Cardiac fibroblast (primary cell): ENCODE measurements at places on chromosomes 2 and 18.
A peak's percentile ranks its signal among the peaks of the same experiment; 100 is the strongest.

GRCh38 chr2:108199726-108200125 lies 40.0 kb upstream of the SULT1C3 start:
- DNase-seq: peak; percentile 76

- DNase-seq: peak; percentile 30
These were observed 6.9 kb upstream of the RALB start for GRCh38 chr2:120245520-120246332.

GRCh38 chr18:63848159-63848558 lies 39.3 kb upstream of the SERPINB2 start:
- DNase-seq: peak; percentile 75

DNA sequence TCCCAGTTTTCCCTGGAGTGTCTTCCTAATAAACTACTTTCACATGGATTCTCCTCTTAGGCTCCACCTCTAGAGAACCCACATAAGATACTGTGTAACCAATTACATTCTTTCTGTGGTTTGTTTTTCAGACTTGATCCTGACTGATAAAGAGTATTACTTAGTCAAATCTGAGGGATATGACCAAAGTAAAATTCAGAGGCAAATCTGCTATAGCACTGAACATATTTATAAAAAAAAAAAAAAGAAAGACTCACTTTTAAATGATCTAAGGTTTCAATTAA lies 13.9 kb downstream of the CKAP2L start:
- DNase-seq: no peak

DNA sequence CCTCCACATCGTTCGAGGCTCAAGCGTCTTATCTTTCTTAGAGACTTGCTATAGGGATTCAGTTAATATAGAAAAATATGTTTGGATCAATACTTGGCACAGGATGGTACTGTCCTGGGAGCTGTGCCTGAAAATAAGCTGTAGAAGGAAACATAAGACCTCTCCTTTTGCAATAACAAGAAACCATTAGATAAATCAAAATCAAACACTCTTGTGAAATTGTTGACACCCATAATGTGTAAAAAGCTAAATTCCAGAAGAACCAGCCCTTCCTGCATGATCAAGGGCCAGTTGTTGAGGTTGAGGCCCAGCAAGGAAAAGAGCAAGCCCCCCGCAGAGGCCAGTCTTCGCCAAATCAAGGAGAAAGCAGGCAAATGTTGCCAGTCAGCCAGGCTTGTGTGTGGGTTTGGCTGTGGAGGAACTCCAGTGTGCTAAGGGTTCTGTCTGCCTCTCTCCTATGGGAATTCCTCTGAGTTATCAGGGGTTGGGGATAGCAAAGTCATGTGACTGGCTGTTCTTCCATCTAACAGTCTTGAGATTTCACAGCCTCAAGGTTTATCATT lies 185.7 kb downstream of the ACKR3 start:
- no peak for DNase-seq

DNA sequence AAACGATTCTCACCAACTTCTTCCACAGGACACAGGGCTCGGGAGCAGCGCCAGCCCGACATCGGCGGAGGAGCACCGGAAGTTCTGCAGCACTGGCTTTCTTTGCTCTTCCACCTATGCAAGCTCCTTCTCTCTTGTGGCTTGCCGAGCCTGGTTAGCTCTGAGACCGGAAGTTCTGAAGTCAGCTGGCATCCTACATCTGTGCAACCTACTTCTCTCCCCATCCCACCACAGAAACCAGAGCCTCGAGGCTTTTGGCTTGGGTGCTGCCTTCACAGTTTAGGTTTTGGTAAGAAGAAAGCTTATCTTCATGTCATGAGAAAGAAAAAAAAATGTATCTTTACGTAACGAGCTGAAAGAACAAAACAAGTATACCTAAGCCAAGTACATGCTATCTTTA lies 111.7 kb downstream of the ANKRD44 start:
- peak; percentile 38 for DNase-seq

DNA sequence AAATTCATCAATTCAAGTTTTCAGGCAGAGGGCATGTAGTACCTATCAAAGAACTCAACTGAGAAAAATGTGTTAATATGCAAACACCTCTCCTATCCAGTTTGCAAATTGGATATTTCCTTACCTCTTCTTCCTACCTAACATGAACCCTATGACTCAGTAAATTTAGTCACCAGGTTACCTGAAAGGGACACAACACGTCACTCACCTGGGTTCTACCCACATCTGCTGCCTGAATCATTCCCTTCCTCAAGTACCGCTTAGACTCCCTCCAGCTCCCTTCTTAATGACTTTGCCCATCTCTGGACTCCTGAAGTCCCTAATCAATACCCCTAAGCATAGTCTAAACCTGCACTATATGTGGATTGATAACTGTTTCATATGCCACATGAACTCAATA lies 10.4 kb downstream of the ANKRD44 start:
- DNase-seq: no peak

- peak; percentile 14 for DNase-seq
These were observed 463.2 kb downstream of the THSD7B start for GRCh38 chr2:137228566-137228965.

- DNase-seq: no peak
These were observed 240.5 kb downstream of the RDH14 start for GRCh38 chr2:18319987-18320386.

GRCh38 chr18:41842886-41843285 lies 112.1 kb upstream of the PIK3C3 start:
- peak; percentile 52 for DNase-seq

DNA sequence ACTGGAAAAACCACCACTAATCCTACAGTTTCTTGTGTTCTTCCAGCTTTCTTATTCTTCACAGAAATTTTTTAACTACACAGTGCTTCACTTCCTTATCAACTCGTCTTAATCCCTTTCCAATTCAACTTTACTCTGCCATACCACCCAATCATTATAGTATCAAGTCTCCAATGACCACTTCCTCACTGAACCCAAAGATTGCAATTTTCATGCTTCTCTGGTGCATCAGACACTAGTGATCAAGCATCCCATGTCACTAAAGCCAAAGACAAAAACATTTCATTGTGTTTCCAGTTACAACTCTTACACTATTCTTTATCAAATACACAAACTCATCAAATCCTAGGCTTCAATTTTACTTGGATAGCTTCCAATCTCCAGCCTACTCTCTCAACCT lies 9.5 kb downstream of the CHAC2 start:
- DNase-seq: no peak

DNA sequence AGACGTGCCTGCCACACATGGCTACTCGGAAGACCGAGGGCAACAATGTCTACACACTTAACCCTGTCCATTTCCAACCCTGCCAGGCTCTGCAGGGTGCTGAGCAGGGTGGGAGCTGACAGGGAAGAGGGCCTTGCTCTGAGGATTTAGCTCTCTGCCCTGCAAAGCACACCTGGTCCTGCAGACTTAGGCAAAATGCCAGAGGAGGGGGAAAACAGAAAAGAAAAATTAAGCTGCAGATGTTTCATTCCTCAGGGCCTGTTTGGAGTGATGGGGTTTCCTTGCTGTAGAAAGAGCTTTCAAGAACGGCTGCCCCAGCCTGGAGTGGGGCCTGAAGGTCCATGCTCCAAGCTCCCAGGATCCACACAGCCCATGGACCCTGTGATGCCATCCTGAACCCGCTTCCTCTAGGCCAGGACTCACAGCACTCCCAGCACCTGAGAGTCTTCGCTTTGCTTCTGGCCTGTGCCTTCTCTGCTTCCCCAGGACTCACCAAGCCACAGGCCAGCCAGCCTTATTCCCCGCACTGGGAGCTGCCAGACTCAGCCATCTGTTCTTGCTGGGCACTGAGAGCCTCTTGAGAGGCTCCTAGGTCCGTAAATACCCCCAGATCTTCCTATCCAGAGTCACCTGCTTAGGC lies 9.1 kb upstream of the TEX51 start:
- no peak for DNase-seq

- DNase-seq: peak; percentile 80
These were observed 11.9 kb upstream of the AGFG1 start for GRCh38 chr2:227460070-227460485.

DNA sequence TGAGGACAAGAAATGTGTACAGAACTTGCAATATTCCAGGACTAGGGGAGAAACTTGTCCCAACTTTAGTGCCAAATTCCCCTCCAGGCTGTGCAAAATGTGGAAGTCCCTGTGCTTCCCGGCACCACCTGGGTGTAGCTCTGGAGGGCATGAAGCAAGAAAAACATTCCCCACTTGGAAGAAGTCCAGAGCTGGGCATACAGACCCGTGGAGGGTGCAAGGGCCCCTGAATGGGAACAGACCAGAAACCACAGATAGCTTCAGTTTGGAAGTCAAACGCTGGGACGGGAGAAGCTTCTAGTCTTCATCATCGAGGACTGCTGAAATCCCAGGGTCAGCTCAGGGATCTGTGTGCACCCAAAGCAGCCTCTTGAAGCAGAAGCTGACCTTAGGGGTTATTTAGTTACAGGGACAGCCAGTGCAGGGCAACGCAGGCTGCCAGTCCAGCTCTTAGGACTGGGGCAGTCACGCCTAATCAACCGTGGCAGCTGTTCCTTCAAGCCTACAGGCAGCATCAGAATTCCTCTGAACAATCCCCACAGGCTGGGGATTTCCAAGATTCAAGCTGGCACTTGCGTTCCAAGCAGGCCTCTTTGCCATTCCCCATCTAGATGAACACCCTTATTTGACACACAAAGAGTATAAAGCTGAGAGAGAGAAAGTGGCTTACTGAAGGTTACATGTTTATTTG lies 269.4 kb downstream of the LOXHD1 start:
- no peak for DNase-seq

DNA sequence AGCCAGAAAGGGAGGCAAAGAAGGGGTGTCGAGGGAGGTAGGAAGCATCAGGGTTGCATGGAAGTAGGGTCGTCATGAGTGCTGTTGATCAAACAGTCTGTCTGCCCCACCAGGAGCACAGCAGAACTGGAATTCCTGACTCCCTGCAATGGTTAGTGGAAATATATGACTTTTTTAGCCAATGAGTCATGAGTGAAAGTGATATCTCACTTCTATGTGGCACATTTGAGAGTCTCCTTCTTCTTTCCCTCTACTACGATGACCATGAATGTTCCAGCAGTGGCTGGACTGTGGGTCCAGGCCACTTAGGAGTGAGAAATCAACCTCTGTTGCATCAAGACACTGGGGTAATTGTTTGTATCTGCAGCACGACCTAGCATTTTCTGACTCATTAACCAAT lies 199.5 kb downstream of the TTC32 start:
- no peak for DNase-seq

DNA sequence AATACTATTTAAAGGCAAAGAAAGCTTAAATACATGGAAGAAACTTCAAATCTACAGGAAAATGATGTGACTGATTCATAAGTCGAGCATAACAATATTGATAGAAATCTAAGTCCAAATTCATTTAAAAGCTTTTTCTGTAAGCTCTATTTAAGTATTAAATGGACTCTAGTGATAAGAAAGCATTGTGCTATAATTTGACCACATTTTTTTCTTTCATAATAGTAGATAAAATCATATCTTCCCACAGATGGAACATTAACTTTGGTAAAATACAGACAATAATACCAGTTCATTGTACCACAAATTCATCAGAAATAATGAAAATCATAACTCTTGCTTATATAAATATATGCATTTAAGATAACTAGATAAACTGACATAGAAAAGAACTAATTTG lies 366.5 kb downstream of the GALNT13 start:
- DNase-seq: no peak

GRCh38 chr2:65389476-65389875 lies 42.9 kb downstream of the SPRED2 start:
- DNase-seq: no peak

GRCh38 chr18:59605633-59606192 lies 91.5 kb downstream of the CCBE1 start:
- DNase-seq: peak; percentile 4

DNA sequence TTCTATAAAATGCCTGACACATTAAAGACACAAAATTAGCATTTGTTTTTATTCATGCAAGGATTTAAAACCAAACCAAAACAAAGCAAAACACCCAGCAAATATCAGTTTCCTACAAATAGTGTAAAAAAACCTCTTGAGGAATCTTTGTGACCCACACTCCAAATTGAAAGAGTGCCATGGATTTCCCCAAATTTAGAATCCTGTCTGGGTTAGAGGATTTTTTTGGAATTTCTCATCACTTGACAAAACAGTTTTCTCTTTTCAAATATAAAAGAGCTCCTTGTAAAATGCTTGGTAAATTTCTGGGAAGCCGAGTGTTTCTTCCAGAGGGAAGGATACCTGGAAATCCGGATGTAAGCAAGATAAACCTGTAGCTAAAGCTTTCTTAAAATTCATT lies 1.7 kb upstream of the FN1 start:
- peak; percentile 49 for DNase-seq

- no peak for DNase-seq
These were observed 295.7 kb upstream of the TRIB2 start for GRCh38 chr2:12421046-12421445.

DNA sequence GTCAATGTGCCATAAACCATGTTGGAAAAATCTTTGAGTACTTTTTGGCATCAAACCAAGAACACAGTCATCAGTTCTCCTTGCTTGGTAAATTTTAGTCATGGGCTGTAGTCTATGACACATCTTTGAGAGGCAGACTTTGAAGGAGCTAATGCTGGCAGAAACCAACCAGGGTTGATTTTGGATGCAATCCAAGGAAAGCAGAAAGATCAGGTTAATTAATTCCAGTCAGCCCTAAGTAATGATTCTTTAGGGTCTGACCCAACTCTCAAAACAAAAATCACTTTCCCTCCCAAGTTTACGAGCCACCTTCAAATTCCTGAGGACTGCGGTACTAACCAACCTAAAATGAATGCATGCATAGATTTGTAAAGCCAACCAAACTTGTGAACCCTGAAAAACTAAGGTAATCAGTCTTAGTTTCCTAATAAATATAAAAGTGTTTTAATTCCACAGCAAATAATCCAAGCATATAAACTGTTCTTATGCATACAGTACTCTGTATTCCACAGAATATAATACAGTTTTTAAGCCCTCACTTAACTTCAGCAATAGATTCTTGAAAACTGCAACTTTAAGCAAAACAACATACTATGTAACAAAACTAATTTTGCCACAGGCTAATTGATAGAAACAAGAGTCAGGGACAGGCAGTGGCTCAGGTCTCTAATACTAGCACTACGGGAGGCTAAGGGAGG lies 22.0 kb downstream of the AP1S3 start:
- DNase-seq: peak; percentile 95

- DNase-seq: no peak
These were observed 234.6 kb downstream of the EIPR1 start for GRCh38 chr2:3142961-3143571.

DNA sequence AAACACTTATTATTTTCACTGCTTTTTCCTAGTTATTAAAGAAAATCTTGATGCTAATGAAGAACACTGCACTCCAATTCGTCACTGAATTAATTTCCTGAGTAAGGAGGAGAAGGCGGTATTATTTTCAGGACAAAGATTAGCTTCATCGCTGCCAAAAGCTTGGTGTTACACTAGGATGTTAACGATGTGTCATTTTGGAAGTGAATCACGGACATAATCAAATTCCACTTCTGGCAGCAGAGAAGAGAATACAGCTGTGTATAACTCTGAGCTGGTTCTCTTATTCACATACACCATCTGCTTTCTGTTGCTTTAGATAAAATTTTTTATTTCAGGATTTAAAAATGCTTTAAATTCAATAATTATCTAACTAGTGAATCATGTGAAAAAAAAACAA lies 74.1 kb downstream of the SCG2 start:
- DNase-seq: peak; percentile 62
